ENCODE measurements at places on chromosomes 5 and 9.

DNA sequence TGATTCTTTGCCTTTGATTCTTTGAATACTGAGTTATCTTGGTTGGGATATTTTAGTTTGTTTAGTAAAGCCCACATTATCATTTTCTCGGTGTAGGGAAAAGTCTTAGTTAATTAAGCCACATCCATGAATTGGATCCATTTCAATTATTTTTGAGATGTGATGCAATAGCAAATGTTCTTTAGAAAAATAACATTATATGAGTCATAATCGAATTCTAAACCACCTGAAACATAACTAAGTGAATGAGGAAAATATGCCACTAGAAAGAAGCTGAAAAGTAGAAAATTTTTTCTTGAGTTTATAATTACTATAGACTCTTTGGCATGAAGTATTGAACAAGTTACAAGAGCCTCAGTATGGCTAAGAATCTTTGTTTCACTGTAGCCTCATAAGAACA lies 17.5 kb upstream of the CCDC192 start:
- H3K4me1 ChIP-seq = no peaks in the 10 kb centered on the region
- H3K36me3 ChIP-seq = no peaks in the 10 kb centered on the region
- no peaks in the 10 kb centered on the region for H3K27me3 ChIP-seq
- no peak overlapping the region for H3K4me3 ChIP-seq
- DNase-seq = no peak
- no peak overlapping the region for H3K27ac ChIP-seq

- no peak overlapping the region for H3K27ac ChIP-seq
- H3K4me1 ChIP-seq = no peaks in the 10 kb centered on the region
- peaks cover 5% of the 10 kb centered on the region for H3K27me3 ChIP-seq
- no peaks in the 10 kb centered on the region for H3K36me3 ChIP-seq
- H3K4me3 ChIP-seq = no peak overlapping the region
These were observed 523.5 kb upstream of the CLINT1 start for GRCh38 chr5:158382473-158382872.

GRCh38 chr9:129406278-129407225 lies 214.3 kb downstream of the C9orf50 start:
- DNase-seq = no peak
- peaks cover 11% of the 10 kb centered on the region for H3K4me1 ChIP-seq
- peaks cover 3% of the 10 kb centered on the region for H3K36me3 ChIP-seq
- peak overlapping the region; percentile 83 for H3K27ac ChIP-seq
- H3K27me3 ChIP-seq = peaks cover 7% of the 10 kb centered on the region
- no peak overlapping the region for H3K4me3 ChIP-seq

- H3K36me3 ChIP-seq = peaks cover 19% of the 10 kb centered on the region
- DNase-seq = no peak
- no peak overlapping the region for H3K4me3 ChIP-seq
- H3K27me3 ChIP-seq = no peaks in the 10 kb centered on the region
- peaks cover 43% of the 10 kb centered on the region for H3K4me1 ChIP-seq
- peak overlapping the region; percentile 82 for H3K27ac ChIP-seq
These were observed 57.2 kb upstream of the FBXW11 start for GRCh38 chr5:172063463-172064235.
